Ovary (tissue), 10 donors: ENCODE measurements at places on chromosomes 16 and 17. TPM values are rescaled to one million over a fixed set of nuclear protein-coding genes. Genes with fewer than 3 reads are reported as not detected.
A peak's percentile ranks its signal among the peaks of the same experiment; 100 is the strongest.

CENPN gene
- 2.1 TPM for total RNA-seq

VMO1 gene
- total RNA-seq: 1.3 TPM

TSPOAP1 gene
- 37.5 TPM for total RNA-seq

PIRT gene
- not detected for total RNA-seq

TMEM114 gene
- not detected for total RNA-seq

FAM234A gene
- 59.9 TPM for total RNA-seq

KCNJ2 gene
- 2.1 TPM for total RNA-seq

GRB7 gene
- total RNA-seq: 5.0 TPM

DNA sequence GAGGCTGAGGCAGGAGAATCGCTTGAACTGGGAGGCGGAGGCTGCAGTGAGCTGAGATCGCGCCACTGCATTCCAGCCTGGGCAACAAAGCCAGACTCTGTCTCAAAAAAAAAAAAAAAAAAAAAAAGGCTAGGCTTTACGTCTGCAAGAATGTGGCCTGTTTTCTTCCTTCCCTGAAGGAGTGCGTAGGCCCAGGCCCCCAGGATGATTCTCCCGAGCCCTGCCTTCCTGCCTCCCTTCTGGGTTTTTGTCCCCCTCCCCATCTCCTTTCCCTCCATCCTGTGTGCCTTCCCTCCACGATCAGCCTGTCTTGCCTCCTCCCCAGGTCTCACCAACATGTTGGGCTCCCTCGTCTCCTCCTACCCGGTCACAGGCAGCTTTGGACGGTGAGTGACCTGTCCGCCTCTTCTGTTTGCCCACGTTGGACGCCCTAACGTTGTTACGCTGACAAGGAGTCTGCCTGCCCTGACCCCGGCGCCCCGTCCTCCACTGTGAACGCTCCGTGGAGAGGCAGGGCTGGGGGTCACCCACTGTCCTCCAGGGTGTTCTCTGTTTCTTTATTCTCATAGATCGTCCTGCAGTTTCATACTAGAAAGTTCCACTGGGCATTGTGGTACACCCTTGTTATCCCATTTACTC, 15.7 kb upstream of the RNF213 start:
- no peak for DNase-seq
- H3K4me1 ChIP-seq: no peaks in the 10 kb centered on the region
- no peaks in the 10 kb centered on the region for H3K27me3 ChIP-seq

DNA sequence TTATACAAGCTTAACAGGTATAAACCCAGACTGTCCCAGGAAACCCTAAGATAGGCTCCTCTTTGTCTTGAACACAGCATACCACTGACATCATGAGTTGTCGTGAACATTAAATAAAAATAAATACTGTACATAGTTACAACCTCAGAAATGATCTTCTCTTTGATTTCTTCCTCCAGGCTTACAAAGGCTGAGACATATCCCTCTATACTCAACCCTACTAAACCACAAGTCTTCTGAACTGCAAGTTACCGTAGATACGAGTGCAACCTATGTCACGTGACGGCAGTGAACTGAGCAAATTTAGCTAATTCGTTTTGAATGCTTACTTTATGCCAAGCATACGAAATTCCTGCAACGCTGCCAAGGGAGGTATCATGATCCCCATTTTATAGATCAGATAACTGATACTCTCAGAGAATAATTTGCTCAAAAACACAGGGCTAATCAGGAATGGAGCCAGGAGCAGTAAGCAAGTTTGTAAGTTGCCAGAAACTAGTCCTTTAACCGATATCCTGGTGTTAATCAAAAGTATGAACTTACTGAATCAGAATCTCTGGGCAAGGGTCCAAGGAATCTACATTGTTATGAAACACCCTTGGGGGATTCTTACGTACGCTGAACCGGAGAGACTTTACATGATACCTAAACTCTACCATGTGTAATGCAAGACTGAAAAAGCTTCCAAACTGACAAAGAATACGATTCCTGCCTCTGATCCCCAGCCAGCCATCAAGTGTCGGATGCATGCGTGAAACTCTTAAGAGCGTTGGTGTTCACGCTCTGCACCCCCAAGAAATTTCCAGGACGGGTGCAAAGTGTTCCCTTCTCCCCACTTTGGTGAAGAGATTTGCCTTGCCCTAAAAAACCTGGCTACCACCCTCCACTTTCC, 106.2 kb downstream of the XYLT1 start:
- H3K27ac ChIP-seq: no peak overlapping the region
- no peaks in the 10 kb centered on the region for H3K27me3 ChIP-seq
- H3K4me1 ChIP-seq: peaks cover 11% of the 10 kb centered on the region

GRCh38 chr17:49224198-49224996, 6.2 kb downstream of the PHOSPHO1 start:
- DNase-seq: no peak
- no peak overlapping the region for H3K4me3 ChIP-seq
- H3K36me3 ChIP-seq: no peaks in the 10 kb centered on the region
- H3K4me1 ChIP-seq: peaks cover 3% of the 10 kb centered on the region

DNA sequence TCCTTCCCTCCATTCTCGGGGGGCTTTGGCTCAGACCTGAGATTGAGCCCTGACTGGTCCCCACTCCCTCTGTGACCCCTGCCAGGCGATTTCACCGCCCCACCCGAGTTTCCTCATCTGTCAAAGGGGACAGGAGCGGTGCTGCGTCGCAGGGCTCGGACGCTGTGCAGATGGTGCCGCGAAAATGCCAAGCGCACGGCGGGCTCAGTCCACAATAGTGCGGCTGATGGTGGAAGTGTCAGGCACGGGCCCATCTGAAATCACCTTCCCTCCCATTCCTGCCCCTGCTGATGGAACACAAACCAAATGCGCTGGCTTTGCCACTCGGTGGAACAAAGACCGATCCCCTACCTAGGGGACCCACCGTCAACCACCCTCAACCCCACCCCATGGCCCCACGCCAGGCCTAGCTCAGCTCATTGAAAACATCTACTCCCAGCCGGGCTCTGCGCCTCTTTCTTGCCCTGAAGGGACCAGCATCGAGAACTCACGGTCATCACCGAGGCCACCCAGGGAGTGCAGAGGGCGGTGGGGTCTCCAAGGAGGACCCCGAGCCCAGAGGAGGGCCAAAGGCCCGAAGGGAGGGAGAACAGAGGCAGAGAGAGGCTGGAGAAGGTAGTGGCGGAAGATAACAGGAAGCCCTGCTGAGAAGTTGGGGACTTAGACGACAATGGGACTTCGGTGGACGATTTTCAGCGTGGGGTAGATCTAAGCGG, 1.4 kb downstream of the CARHSP1 start:
- peak overlapping the region; percentile 81 for H3K4me3 ChIP-seq
- H3K27ac ChIP-seq: peak overlapping the region; percentile 88
- H3K27me3 ChIP-seq: no peaks in the 10 kb centered on the region
- H3K4me1 ChIP-seq: peaks cover 21% of the 10 kb centered on the region

DNA sequence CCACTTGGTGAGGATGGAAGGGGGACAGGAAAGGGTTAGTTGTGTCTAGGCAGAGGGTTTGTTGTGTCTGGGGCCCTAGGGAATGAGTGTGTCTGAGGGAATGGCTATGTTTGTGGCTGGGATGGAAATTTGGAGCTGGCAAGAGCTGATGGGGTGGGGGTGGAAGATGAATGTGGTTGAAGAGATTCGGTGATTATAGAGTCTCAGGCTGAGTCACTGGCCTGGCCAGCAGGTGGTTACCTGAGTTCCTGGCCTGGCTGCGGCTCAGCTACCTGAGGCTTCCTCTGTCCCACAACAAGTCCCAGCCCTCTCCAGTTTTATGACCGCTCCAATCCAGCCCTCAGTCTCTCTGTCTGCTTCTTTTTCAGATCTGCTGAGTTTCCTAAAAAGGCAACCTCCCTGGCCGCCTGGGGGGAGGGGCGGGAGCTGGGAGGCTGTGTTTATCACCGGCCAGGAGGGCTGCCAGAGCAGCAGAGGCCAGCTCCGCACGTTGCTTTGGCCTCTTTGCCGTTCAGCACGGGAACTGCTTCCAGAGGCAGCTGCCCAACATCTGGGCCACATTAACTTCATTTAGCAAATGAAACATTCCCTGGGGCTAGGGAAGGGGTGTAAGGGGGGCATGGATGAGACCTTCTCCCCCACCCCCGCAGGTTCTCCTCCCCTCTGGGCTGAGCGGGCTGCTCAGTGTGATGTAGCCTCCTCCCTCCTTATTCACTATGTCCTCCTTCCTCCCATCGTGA, 21.8 kb downstream of the ITGB3 start:
- peak; percentile 95 for DNase-seq
- no peaks in the 10 kb centered on the region for H3K27me3 ChIP-seq
- H3K27ac ChIP-seq: peak overlapping the region; percentile 79
- no peaks in the 10 kb centered on the region for H3K36me3 ChIP-seq
- H3K4me1 ChIP-seq: peaks cover 38% of the 10 kb centered on the region

DNA sequence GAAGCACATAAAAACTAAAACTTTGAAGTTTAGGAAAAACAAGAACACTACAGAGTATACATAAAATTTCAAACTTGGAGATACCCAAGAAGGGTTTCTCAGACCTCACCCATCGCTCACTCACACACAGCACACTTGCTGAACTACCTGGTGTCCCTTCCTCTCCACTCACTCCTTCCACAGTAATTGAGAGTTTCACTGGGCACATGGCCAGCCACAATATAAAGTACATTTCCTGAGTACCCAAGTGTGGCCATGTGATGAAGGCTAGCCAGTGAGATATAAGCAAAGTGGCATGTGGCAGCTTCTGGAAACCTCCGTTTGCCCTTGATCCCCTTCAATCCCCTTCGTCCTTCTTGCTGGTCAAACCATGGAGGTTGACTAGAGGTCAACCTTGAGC, 11.9 kb downstream of the TOX3 start:
- no peak overlapping the region for H3K4me3 ChIP-seq
- H3K4me1 ChIP-seq: no peaks in the 10 kb centered on the region
- no peak overlapping the region for H3K27ac ChIP-seq
- DNase-seq: no peak

DNA sequence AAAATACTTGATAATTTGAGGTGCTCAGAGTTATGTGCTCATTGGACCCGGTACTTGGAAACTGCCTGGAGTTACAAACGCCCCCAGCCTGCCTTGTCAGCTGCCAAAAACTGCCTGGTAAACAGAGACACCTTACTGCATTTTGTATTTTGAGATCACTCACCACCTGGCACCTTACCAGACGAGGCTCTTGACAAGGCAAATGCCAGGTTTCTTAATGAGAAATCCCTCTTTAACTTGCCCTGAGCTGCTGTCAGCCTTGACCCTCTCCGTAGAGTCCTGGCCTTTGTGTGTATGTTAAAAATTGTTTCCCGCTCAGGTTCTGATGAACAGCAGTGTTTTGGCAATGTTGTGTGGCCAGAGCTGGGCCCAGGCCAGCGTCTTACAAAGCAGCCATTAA, 28.8 kb downstream of the SYT17 start:
- H3K4me3 ChIP-seq: no peak overlapping the region
- no peak overlapping the region for H3K27ac ChIP-seq
- no peaks in the 10 kb centered on the region for H3K27me3 ChIP-seq
- H3K4me1 ChIP-seq: no peaks in the 10 kb centered on the region
- DNase-seq: no peak

DNA sequence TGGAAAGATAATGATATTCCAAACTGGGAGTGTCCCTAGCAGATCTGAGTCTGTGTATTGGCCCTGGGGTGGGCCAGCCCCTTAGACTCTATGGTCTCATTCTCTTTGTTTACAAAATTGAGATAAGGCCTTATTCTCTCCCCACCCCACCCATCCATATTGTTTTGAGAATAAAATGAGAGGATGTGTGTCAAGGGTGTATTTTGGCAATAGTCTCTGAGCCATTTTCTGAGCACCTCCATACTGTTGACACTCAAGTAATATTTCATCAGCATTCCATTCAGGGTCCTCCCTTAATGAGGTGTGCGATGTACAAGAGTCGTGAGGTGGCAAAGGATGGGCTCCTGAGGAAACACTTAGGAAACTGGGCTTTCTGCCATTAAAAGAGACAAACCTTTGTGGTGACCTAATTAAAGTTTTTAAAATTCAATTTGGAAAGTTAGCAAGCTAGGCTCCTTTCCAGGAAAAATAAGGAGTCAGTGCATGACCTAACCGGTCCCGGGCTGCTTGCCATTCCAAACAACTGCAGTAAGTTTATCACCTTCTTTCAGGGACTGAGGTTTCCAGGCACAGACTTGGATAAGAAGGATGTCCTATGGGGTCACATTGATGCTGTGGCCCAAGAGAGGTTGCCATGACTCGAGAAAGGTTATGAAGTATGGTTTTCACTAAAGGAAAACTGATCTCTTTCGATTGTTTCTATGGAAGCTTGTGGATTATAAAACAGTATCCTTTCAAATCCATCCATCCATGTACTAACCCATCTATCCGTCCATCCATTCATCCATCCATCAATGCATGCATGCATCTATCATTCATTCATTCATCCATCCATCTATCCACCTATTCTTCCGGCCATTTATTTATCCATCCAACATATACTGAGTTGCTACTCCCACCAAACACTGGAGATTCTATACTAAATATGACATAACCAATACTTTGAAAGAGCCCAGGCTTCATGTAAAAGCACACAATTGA, 443.3 kb downstream of the UTP18 start:
- no peak overlapping the region for H3K4me3 ChIP-seq
- H3K27ac ChIP-seq: no peak overlapping the region
- no peaks in the 10 kb centered on the region for H3K36me3 ChIP-seq
- peak; percentile 21 for DNase-seq

GRCh38 chr16:56202036-56202435, 10.7 kb downstream of the GNAO1 start:
- no peak overlapping the region for H3K4me3 ChIP-seq
- DNase-seq: no peak
- no peak overlapping the region for H3K27ac ChIP-seq

DNA sequence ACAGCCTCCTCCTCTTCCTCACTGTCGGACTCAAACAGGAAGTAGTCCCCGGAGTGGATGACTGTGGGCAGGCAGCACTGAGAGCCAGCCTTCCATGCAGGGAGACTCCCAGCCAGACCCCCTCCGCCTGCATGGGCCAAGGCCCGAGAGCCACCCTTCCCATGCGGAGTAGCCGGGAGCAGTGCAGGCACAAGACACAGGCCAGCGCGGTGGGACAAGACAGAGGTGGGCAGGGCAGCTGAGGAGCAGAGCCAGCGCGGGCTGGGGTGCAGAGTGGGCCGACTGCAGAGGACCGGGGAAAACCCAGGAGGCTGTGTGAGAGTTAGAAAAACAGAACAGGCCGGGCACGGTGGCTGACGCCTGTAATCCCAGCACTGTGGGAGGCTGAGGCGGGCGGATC, 17.6 kb downstream of the CTU2 start:
- no peaks in the 10 kb centered on the region for H3K27me3 ChIP-seq
- DNase-seq: no peak
- H3K4me3 ChIP-seq: no peak overlapping the region
- H3K36me3 ChIP-seq: no peaks in the 10 kb centered on the region

DNA sequence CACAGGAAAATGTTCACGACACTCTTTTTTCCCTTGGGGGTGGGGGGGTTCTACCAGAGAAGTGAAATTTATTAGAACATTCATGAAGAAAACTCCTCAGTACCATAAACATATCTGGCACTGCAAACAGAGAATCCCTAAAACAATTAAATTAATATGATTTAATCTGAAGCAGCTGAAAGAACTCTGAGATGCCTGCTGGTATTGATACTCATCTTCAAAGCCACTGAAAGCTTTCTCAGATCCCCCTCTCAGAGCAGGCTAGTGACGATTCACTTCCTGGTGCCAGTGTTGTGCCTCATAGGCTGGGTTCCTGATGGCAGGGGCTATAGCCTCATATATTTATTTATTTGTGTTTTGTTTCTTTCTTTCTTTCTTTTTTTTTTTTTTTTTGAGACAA, 52.7 kb downstream of the MYH10 start:
- H3K27me3 ChIP-seq: no peaks in the 10 kb centered on the region
- DNase-seq: no peak
- H3K36me3 ChIP-seq: no peaks in the 10 kb centered on the region
- no peak overlapping the region for H3K4me3 ChIP-seq
- H3K4me1 ChIP-seq: no peaks in the 10 kb centered on the region
